ENCODE measurements at places on chromosomes 6 and 20.
A peak's percentile ranks its signal among the peaks of the same experiment; 100 is the strongest.

DNA sequence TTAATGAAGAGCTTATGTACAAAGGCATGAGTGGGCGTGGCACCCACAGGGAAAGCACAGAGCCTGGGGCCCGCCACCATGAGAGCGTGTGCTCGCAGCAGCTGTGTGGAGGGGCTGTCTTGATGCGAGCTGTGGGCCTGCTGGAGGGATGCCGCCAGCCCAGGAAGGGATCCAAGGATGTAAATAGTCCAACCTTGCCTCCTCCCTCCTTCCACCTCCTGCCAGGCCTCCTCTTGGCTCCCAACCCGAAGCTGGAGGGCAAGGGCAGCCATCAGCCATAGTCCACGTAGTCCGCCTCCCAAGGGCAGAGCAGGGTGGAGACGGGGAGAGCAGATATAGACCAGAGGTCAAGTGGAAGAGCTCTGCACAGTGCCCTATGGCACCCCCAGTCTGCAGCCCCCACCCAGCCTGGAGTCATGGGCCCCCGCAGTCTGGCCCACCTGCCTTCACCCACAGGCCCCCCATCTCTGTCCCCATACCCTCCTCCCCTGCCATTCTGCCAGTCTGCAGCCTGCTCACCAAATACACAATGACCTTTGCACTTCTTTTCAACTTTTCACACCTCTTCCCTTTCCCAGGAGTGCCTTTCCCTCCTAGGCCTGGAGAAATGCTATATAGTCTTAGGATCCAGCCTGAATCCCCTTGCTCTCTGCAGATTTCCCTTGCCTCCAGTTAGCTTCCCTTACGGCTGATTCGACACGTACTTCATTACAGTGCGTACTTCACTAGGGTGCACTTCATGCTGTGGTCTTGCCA lies 77.1 kb downstream of the SHLD1 start:
- DNase-seq = no peak

- DNase-seq = no peak
Observed at GRCh38 chr20:41279546-41280225, 37.8 kb downstream of the ZHX3 start.

- DNase-seq = no peak
Observed at GRCh38 chr6:129959358-129959930, 58.9 kb upstream of the L3MBTL3 start.

DNA sequence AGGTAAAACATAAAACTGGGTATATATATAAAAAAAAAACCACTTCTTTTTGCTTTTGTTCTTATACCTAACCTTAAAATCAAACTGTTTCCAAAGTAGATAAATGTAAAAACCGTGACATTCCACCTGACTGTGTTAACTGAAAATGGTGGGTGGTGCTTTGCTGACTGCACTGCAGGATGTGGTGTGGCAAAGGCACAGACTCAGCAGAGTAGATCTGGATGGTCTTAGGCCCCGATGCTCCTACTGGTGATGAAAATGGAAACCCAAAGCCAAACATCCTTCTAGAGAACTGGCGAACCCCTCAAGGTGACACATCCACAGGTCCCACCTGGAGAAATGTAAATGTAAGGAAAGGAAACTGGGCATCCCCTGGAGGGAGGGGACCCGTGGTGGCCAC lies 8.9 kb downstream of the TGIF2 start:
- DNase-seq = no peak

DNA sequence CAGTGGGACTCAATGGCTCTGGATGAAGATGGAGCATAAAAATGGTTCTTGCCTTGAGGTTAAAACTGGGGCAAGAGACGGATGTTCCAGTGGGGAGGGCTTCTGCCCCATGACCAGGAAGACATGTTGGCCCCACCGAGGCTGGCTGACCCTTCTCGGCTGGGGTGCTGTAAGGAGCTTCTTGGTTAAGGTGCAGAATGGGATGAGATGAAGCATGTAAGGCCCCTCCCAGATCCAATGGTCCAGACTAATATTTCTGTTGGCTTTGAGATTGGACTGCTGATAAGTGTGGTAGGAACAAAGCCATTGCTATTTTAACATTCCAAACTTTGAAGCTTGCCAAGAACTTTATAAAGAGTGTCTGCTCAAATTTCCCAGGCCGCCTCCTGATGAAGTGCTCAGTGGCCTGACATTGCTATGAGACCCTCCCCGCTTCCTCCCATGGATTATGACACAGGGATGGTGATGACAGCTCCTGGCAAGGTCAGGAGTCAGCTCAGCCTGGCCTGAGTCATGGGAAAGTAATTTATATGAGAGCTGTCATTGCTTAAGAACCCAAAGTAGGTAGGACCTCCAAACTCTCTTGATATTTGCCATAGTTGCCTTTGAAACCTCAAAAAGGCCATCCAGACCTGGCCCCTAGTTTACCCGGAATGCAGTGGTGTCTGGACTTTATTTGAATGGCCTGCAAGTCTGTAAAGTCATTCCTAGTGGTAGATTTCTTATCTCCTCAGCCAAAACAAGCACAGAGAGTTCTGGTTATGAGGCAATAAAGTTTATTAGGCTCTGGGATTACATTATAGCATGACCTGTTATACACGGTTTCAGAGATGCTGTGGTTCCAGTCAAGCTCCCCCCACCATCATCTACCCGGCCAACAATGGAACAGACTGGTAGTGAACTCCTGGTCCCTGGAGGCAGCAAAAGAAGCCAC lies 55.2 kb downstream of the TGM2 start:
- DNase-seq = no peak

- no peak for DNase-seq
Observed at GRCh38 chr6:14729129-14729871, 516.6 kb upstream of the JARID2 start.

GRCh38 chr20:51392614-51393186 lies 149.8 kb downstream of the NFATC2 start:
- DNase-seq = no peak

- DNase-seq = peak; percentile 84
Observed at GRCh38 chr6:84764332-84765049, at the start of gene TBX18. Gene TBX18, minus strand, starts transcription at chr6:84764598. Its CDS starts 417 bp downstream, at chr6:84764181.

DNA sequence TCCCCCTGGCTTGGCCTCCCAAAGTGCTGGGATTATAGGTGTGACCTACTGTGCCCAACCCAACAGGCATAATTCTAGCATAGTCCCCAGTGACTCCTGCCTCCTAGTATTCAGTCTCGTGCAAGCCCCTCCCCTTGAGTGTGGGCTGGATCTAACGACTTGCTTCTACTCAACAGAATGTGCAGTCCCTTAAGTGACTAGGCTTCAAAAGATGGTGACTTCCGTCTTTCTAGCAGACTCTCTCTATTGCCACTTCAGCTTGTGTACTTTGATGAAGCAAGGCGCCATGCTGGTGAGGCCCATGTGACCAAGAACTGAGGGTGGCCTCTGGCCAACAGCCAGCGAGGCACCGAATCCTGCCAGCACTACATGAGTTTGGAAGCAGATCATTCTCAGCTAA lies 109.6 kb upstream of the TRAF3IP2 start:
- no peak for DNase-seq

DNA sequence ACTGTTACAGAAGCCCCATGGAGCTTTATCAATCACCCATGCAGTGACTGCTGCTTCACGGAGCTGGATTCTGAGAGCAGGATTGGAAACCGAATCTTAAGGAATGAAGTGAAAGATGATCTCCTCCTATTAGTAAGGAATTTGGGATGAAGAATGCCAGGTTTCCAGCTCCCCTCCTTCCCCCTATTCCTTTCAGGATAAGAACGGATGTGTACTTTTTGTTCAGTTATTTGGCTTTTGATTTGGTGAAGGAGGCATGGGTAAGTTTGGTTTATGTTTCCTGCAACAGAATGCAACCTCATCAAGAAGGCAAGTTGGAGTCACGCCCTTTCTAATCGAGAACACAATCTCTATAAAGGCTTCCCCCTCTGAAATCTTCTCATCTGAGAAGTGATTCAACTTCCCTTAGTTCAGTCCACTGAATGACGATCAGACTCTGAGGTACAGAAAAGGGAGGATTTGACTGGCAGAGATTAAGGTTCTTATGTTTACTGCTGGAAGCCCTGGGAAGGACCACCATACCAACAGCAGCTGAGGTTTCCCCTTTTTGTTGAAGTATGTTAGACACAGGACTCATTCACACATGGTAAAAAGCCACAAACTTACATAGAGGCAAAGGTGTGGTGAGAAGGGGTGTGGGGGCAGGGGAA lies 5.5 kb downstream of the ELMO2 start:
- DNase-seq = no peak

GRCh38 chr6:15464211-15464725 lies 198.6 kb downstream of the DTNBP1 start:
- no peak for DNase-seq

Data from renal cortex interstitium (tissue), 15 donors.